ENCODE measurements at places on chromosomes 1 and 21. TPM values are rescaled to one million over a fixed set of nuclear protein-coding genes. Genes with fewer than 3 reads are reported as not detected.

The CCDC30 gene
- total RNA-seq, result 0.82 TPM

The FAM177B gene
- not detected for total RNA-seq

The SLC22A15 gene
- 4.7 TPM for total RNA-seq

The SPRR2G gene
- not detected for total RNA-seq

The NEK2 gene
- total RNA-seq, result 45.5 TPM

The FAM78B gene
- total RNA-seq, result 7.1 TPM

The RFX5 gene
- total RNA-seq, result 108 TPM

The WDR64 gene
- not detected for total RNA-seq

The KCNJ6 gene
- 0.03 TPM for total RNA-seq

The KRTAP7-1 gene
- total RNA-seq, result not detected

The AXDND1 gene
- 0.82 TPM for total RNA-seq

The F3 gene
- 9.2 TPM for total RNA-seq

The BRINP2 gene
- total RNA-seq, result 1.5 TPM

The MAB21L3 gene
- 0.19 TPM for total RNA-seq

The CD84 gene
- not detected for total RNA-seq

The PODN gene
- not detected for total RNA-seq

The PEAR1 gene
- total RNA-seq, result 0.49 TPM
